NCI-H146 (cell line): ENCODE measurements at places on chromosomes 6 and 20.

DNA sequence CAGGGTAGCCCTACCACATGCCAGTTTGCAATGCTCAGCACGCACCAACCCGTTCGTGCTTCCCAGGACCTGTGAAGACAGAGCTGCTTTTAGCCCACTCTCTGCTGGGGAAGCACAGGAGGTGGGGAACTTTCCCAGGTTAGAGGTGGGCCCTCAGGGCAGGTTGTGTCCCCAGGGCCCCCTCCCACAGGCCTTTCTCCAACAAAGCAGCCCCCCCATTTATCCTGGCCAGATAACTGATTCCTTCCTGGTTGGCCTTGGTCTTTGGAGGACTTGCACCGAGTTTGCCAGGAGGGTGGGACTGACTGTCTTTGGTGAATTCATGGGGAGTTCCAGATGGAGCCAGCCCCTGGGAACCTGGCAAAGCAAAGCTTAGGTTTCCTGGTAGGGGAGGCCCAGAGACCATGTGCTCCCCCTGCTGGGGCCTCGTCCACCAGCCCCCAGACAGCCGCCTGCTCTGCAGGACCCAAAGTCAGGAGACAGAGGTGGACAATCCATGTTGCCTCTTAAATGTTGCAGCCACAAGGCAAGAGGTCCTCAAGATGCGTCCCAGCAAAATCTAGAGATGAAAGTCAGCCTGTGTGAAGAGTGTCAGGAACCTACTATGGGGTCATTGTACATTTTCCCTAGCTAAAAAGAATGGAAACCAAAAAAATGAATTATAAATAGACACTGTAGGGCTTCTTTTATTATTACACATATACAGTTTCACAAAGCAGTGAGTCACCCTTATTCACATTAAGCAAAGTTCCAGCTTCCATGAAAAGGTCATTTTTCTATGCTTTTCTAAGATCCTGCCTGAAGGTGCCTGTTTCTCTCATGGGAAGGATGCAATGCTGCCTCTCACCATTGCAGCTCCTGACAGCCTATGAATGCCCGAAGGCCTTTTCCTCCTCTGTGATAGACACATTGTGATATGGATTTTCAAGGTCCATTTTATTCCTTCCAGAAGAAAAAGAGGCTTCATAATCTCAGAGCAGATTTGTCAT is 497.8 kb downstream of the PREX1 start:
- no peak for DNase-seq

- DNase-seq = no peak
These were observed 23.8 kb downstream of the PCNA start for GRCh38 chr20:5095931-5096330.

DNA sequence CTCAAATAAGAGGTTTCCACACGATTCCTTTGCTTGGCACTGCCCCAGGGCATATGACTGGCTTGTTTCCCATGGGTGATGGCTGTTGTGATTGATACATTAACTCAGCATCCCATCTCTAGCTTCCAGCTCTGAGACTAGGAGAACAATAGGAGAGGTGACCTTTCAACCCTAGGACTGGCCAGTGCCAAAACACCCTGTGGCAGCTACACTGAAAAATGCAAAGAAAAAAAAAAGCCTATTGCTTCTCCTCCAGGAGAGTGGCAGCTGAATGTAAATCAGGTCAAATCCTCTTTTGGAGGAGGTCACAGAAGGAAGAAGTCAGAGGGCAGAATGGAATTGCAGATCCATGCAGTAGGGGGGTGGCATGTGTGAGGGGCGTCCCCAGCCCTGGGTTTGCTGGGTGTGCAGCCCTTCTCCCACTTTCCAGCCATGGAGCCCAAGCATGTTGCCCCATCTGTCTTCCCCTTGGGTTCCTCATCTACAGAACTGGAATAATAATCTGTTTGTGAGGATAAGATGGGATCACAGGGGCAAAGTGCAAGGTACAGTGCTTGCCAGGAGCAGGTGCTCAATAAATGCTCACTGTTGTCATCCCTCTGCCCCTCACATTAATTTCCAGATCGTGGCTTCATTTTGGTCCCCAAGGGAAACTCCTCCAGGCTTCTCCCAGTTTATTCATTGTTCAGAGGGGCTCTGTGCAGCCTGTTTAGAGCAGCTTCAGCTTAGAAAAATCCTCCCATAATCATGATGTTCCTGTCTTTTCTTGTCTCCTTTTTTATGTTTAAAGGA is 245.0 kb upstream of the RIN2 start:
- no peak for DNase-seq

- DNase-seq = no peak
These were observed 7.7 kb downstream of the DDR1 start for GRCh38 chr6:30891816-30892538.

DNA sequence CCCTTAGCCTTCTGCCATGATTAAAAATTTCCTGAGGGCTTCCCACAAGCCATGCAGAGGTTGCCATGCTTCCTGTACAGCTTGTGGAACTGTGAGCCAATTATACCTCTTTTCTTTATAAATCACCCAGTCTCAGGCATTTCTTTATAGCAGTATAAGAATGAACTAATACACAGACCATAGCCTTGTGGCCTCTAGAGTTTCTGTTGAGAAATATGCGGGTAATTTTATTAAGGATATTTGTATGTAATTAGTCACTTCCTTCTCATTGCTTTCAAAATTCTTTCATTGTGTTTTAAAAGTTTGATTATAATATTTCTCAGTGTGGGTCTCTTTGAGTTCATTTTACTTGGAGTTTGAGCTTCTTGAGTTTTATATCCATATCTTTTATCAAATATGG is 484.9 kb downstream of the COL12A1 start:
- DNase-seq = no peak

DNA sequence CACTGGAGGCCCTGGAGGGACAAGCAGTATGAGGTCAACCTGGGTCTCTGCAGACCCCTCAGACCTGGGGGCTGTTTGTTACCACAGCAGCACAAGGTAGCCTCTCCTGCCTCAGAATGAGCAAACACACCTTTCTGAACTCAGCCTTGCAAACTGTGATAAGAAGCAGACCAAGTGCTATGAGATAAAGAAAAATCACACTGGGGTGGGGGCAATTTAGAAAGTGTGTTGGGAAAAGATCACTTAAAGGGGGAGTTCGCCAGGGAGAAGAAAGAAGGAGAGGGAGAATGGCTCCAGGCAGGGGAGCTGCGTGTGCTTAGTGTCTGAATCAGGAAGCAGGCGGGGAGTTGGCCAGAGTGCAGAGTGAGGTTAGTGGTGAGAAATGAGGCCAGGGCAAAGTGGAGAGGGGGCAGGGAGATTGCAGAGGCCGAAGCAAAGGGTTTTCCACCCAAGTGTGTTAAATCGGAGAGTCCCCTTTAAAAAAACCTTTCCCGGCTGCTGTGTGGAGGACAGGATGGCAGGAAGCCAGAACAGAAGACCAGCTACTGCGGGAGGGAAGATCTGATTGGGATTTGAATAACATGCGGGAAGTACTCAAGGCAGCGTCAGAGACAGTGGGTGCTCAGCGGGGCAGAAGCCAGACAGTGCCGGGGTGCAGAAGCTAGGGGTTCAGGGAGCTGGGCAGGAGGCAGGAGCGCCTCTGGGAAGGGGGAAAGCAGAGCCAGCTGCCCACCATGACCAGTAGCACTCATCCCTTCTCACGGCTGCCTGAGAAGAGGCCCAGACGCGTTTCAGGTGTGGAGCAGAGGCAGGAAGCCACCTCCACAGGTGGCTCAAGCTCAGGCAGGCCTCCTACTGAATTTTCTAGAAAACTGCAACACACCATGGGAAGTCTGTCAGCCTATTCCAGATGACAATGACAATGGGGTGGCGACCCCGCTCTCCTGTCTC is 9.0 kb downstream of the ADA start:
- peak; percentile 61 for DNase-seq

- DNase-seq = no peak
These were observed 215.5 kb downstream of the SLC24A3 start for GRCh38 chr20:19427913-19428312.

DNA sequence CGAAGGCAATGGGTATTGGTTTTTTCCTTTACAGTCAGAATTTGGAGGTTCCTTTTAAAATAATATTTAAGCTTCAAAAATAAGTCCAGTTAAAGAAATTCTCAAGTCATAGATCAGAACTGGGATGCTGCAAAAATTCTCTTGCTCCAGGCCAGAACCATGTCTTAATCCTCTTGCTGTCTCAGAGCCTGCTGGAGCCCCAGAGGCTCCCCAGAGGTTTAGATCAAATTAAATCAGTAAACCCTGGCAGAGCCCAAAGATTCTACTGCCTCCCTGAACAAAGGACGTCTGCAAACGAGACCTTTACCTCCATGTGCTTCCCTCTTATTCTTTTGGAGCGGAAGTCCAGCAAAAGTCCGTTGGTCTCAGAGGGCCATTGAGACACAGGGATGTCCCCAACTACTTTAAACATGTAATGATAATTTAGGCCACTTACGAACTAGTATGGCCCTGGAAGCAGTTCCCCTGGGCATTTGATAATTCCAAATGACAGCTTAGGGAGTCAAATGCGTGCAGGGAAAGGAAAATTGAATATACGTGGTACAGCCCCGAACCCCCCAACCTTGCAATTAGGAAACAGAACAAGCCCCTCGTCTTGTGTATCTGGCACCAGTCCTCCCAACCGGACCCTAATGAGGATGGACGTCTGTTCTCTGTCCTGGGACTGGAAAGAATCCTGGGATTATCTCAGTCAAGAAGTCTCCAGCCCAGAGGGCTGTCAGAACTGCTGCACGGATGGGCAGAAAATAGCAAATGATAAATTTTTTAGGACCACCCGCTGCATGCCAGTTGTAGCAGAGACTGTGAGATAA is 31.5 kb downstream of the SULF2 start:
- DNase-seq = no peak

DNA sequence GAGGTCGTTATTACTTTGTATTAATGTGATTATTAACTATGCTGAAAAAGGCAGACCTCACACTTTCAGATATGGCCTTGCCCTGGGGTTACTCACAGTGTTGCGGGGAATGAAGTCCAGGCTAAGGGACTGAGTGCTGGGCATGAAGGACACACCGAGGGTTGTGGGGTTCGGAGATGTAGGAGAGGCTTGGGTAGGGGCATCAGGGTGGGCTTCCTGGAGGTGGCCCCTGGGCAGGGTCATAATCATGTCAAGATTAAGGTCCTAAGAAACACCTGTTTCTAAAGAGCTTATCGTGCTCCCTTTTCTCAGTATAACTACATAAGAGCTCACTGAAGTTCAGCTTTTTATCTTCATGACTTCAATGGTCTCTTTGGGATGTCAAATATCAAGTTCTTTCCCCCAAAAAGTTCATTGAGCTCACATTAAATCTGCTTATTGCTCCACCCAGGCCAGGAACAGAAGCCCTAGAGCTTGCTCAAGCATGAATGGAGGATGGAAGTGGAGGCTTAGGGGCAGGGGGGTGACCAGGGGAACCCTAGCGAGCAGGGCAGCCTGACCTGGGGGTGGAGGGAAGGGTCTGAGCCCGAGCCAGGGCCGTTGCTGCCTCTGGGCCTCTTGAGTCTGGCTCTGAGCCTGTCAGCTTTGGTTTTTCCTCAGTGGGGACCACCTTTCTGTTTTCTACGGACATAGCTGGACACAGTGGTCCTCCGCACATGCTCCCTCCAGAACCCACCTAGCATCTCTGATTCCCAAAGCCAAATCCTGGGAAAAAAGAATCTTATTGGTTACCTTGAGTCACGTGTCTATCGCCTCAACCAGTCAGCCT is 37.3 kb upstream of the TGM2 start:
- DNase-seq = no peak

- no peak for DNase-seq
These were observed 301.0 kb upstream of the RUNX2 start for GRCh38 chr6:45027126-45027525.

GRCh38 chr6:132405143-132405915 is 4.1 kb upstream of the MOXD1 start:
- DNase-seq = no peak

- DNase-seq = no peak
These were observed 1107.3 kb upstream of the MAP3K7 start for GRCh38 chr6:91694016-91694654.

GRCh38 chr6:142698751-142699150 is 246.2 kb downstream of the HIVEP2 start:
- DNase-seq = no peak

DNA sequence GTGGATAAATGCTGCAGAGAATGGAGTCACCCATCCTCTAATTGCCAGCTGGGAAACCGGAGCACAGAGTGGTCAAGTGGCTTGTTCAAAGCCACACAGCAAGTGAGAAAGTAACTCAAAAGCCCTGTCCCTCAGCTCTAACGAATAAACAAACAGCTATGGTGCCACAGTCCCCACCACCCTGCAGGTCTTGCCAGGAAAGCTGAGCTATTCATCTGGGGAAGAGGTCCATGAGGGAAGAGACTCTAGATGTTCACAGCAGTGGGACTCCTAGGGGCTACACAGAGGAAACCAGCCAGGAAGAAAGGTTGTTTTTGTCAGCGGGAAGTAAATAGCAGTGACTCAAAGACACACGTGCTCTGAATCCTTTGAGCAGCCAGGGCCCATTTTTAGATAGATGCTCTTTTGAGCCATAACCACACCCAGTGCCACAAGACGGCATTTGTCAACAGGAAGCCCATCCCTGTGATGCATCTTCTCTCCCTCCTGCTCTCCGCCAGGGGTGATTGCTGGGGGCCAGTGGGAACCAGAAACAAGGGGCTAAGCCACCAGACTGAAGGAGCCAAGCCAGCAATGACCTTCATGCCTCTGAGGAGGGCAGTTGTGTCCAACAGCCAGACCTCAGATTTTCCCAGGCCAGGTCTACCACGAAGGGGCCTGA is 32.4 kb upstream of the TCP11 start:
- DNase-seq = no peak

- peak; percentile 98 for DNase-seq
These were observed 40.1 kb downstream of the OR2B2 start for GRCh38 chr6:27871924-27872638.

GRCh38 chr20:48422242-48422960 is 405.4 kb downstream of the PREX1 start:
- no peak for DNase-seq

- DNase-seq = no peak
These were observed 51.5 kb downstream of the PLCB1 start for GRCh38 chr20:8183526-8183925.

DNA sequence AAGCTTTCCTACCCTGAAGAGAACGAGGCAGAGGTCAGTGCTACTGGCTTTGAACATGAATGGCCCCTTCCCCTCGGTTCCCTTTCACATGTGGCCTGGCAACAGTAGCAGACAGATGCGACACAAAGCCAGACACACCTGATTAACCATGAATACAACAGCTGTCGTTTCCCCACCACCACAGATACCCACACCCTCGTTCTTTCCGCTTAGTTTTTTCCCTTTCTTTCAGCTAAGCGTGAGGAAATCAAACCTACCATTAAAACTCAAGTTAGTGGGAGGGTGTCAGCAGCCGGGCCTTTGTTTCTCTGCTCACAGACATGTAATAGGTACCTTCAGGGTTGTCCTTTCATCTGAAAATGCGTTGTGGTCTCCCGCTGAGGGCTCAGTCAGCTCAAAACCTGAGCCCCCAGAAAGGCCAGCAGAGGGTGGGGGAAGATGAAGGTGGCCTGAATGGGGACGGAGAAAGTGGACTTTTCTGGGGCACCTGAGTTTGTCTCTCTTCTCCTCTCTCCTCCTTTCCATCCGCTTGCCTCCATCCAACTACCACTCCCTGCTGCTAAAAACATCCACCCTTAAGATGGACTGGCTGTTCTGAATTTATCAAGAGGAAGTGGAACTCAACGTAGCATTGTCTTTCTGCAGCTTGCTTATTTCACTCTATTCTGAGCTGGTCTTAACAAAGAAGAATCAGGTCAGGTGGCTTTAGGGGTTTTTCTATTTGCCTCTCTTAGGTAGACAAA is 516.6 kb upstream of the JARID2 start:
- peak; percentile 88 for DNase-seq

GRCh38 chr6:154488248-154488593 is 22.3 kb downstream of the CNKSR3 start:
- no peak for DNase-seq
